Stimulated activated CD8-positive, alpha-beta memory T cell treated with anti-CD3 and anti-CD28 coated beads, Interleukin-4, amount 100 ng/mL, for 24 hours (primary cell): ENCODE measurements at places on chromosomes 7 and 10.

DNA sequence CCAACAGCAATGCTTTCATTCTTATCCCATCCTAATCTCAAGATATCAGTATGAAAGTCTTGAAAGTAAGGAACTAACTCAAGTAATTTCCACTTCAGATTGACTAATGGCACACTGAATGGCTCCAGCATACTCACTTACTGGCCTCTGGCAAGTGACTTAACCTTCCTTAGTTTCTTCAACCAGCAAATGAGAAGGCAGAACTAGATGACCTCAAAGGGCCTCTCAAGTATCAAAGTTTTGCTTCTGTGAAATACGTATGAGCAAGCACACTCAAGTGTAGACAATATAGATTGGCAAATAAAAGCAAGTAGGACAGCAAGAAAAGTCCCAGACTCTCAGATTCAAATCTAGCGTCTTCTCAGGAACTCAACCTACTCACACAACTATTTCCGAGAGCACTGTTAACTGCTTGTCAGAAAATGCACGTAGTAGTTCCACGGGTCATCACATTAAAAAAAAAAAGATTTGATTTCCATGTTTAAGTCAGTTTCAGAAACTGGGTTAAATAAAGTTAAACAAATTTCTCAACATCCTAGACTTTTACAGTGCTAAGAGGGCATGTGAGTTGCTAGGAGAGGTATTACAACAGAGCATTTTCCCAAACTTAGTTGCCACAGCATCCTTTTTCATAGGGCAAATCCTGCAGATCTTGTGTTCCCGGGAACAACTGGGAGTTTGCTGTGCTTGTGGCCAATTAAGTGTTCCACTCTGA, 276.9 kb upstream of the KLF14 start:
- DNase-seq, result no peak

- no peak for DNase-seq
Measured at GRCh38 chr7:3386423-3387190, 85.6 kb downstream of the SDK1 start.

GRCh38 chr7:27424749-27425148, 182.1 kb downstream of the EVX1 start:
- DNase-seq, result no peak

- peak; percentile 68 for DNase-seq
Measured at GRCh38 chr10:72340510-72341261, 14.0 kb downstream of the DNAJB12 start.

DNA sequence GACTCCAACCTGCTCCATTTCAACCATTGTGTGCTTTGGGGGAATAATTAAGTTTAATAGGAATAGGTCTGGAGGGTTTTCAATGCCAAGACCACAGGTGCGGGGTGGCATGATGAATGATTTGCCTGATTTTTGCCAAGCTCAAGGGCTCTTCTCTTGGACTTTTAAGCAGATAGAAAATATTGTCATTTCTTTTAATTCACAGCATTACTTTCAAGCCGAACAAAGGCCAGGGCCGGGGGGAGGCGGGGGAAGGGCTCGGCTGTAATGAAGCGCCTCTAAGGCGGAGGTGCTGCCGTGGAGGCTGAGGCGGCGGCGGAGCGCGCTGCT, 6.5 kb downstream of the PTF1A start:
- no peak for DNase-seq

DNA sequence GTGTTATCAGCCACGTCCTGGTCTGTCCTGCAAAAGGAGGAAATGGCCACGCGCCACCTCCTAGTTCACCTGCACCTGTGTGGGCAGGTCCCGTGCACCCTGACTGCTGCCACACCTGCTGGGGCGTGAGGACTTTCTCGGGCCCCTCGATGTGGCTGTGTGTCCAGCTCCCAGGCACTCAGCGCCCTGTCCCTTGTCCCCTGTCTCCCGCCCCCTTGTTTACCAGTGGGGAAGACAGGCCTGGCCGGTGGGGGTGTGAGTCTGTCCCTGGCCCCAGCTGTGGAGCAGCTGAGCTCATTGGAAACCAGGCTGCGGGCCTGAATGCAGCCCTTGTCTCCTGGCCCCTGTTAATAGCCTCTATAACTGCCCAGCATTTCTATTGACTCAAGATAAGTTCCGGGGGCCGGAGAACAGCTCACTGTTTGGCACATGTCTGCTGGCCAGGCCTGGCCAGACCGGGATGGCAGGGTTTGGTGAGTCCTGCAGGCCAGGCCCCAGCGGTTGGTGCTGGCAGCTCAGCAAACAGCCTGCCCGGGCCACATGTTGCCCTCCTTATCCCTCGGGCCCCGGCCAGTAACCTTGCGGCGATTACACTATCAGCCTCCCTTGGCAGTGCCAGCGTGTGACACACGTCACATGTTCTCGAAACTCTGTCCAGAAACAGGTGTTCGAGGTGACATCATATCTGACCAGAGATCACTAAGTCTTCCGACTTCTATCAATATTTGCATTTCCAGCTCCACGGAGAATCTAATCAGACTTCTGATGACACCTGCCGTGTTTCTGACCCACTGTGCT, 52.1 kb downstream of the FOXL3 start:
- DNase-seq, result no peak

- DNase-seq, result no peak
Measured at GRCh38 chr10:124403548-124403947, 15.2 kb downstream of the OAT start.

GRCh38 chr7:100573691-100574361, at the start of gene SAP25:
Gene SAP25 (minus strand): TSS chr7:100573900. CDS start chr7:100573742, 158 bp downstream.
- no peak for DNase-seq

- DNase-seq, result no peak
Measured at GRCh38 chr7:151215396-151215795, 5.1 kb upstream of the H2BK1 start.

- no peak for DNase-seq
Measured at GRCh38 chr7:114910787-114911186, 11.1 kb upstream of the MDFIC start.

DNA sequence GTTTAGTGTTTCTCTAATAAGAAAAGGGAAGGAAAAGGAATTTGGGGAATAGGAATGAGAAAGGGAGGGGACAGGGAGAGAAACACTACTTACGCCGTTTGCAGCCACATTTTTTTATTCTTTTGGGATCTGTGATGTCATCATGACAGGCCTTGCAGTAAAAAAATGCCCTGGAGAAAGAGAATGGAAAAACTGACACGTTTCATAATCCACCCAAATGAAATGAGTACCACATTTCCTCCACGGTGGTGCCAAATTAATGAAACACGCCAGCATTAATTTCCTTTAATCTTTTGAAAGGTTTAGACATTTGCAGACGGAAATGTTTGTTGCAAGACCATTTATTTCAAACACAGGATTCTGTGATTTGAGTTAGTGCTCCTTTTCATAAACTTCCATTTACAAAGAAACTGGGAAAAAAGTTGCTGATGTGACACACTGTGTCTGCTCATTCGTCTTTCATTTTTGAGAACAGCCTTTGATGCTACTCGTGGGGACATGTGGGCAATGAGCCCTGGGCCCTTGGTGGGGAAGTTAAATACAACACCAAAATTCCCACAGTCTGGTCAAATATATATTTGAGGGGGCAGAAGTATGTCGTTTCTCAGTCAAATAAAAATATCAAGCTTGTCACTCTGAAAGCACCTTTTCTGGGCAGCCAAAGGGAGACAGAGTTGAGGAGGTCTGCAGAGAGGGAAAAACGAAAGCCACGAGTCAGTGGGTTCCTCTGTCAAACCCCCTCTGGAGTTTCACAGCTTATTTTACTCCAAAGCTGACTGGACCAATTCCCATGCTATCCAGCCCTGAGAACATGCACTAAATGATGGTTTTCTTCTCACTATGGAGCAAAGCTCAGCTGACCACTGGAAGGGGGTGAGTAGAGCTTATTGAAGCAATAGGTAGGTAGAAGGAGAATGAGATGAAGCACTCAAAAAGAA, 625.5 kb downstream of the KCNMA1 start:
- no peak for DNase-seq

- no peak for DNase-seq
Measured at GRCh38 chr7:156665101-156665500, 24.5 kb downstream of the RNF32 start.

DNA sequence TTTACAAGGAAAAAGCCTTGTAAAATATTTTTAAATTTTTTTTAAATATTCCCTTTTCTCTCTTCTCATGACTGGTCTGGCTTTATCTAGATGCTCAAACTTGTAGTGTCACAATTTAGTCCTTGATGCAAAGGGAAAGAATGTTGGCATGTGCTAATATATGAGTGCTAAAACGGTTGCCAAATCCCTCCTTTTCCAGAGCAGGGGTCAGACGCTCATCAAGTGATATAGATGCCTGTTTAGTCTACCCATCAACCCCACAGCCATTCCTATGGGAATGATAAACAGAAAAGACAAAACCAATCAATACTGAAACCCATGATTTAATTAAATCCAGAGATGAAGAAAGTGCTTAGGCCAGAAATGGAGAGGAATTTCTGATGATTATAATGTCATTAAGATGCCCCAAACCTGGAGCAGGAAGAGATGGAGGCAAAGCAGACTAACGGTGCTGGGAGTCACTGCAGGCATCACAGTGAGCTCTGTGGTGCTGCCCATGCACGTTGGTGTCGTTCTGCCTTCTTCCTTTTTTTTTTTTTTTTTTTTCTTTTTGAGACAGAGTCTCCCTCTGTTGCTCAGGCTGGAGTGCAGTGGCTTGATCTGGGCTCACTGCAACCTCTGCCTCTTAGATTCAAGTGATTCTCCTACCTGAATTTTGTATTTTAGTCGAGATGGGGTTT, 210.1 kb upstream of the STK17A start:
- no peak for DNase-seq

GRCh38 chr10:102661658-102662028, 17.4 kb downstream of the TRIM8 start:
- DNase-seq, result no peak

GRCh38 chr10:116371737-116372136, 47.5 kb downstream of the CCDC172 start:
- DNase-seq, result no peak

GRCh38 chr10:113290137-113290536, 262.7 kb upstream of the HABP2 start:
- no peak for DNase-seq

GRCh38 chr10:110903280-110904278, 15.4 kb downstream of the BBIP1 start:
- DNase-seq, result no peak

- DNase-seq, result no peak
Measured at GRCh38 chr7:21154614-21155013, 273.3 kb upstream of the SP4 start.

DNA sequence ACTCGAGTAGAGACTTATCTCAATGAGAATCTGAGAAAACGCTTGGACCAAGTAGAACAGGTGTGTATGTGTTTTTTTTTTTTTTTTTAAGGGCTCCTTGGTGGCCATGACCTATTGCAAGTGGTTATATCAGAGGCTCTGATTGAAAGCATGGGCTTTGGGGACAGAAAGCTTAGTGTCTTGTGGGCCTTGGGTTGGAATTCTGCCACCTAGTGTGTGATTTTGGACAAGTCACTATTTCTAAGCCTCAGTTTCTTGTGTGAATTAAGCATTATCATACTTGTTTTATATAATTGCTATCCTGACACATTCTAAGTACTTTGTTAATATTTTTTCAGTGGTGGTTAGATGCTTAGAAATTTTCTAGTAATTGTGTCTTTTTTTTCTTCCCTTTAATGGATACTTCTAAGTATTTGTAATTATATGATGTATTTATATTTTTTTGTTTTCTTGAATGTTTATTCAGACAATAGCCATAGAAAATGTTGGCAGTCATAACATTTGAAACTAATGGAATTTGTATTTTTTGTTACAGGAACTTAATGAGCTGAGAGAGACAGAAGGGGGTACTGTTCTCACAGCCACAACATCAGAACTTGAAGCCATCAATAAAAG, 33.1 kb downstream of the SMC3 start:
- DNase-seq, result no peak

- DNase-seq, result no peak
Measured at GRCh38 chr7:110568388-110568787, 522.5 kb upstream of the LRRN3 start.

DNA sequence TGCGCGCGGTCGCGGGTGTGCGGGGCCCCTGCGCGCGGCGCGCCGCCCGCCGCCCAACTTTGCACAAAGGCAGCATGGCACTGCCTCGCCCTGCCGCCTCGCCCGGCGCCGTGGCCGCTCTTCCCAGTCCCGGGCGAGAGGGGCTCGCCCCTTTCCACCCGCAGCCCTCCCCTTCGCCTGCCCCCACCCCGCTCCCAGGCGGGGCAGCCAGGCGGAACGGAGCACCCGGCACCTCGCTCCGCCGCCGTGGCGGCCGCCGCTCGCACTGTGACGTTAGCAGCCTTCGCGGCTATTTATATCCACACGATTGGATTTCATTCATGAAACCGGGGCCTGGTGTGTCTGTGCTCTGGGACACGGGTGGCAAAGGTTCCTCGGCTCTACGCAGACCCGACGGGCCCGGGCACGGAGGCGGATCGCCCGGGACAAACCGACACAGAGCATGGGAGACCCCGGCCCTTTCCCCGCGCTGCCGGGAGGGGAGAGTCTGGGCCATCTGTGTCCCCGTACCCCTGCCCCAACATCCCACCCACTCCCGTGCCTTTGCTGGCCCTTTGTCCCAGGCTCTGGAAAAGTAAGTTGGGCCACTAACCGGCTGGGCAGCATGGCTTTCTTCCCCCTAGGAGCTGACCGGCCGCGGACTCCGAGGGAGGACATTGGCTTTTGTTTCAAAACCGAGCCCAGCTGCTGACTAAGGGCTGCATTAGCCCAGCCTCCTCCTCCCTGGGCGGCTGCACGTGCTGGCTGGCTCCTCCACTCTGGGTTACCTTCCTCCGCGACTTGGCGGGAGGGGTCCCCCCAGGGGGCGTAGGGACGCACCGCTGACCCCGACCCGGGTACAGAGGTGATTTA, at the start of gene RHOBTB1:
RHOBTB1 (minus strand) TSS at position 128 of the 852 bp plus-strand sequence. CDS start 32,643 bp downstream, outside the sequence.
- no peak for DNase-seq

GRCh38 chr7:128154504-128154903, 86.6 kb upstream of the LEP start:
- DNase-seq, result no peak

DNA sequence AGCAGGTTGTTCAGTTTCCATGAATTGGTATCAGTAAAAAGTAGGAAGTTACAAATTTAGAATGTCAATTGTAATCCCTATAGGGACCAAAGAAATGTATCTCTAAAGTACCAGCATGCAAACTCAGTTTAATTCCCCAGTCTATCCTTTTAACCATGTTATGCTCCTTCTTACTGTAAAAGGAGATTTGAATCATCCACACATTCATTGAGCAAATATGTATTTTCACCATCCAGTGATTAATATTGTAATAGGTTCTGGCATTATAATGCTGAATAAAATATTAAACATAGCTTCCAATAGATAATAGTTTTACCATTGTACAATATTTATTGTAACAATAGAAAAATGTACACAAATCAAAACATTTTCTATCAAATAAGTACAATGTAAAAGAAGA, 228.2 kb upstream of the SEMA3A start:
- no peak for DNase-seq
